ENCODE measurements at places on chromosomes 6 and 20. TPM values are rescaled to one million over a fixed set of nuclear protein-coding genes. Genes with fewer than 3 reads are reported as not detected.

- DNase-seq = peak; percentile 17
Observed at GRCh38 chr6:100691972-100692371, 189.2 kb downstream of the ASCC3 start.

DNA sequence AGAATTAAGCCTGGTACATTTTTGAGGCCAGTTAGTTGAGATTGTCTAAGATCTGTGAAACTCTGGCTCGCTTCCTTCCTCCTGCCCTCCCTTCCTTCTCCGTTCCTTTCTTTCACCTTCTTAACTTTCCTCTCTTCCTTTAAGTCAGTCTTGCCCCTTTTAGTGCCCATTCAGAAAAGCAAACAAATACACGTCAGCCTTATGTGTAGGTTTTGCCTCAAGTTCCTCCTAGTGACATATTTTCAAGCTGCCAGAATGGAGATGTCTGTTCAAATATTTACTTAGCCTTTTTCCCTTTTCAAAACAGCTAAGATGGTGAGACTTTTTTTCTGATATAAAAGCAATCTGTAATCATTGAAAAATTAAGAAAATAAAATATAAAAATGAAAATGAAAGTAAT is 178.4 kb downstream of the FARS2 start:
- no peak for DNase-seq

DNA sequence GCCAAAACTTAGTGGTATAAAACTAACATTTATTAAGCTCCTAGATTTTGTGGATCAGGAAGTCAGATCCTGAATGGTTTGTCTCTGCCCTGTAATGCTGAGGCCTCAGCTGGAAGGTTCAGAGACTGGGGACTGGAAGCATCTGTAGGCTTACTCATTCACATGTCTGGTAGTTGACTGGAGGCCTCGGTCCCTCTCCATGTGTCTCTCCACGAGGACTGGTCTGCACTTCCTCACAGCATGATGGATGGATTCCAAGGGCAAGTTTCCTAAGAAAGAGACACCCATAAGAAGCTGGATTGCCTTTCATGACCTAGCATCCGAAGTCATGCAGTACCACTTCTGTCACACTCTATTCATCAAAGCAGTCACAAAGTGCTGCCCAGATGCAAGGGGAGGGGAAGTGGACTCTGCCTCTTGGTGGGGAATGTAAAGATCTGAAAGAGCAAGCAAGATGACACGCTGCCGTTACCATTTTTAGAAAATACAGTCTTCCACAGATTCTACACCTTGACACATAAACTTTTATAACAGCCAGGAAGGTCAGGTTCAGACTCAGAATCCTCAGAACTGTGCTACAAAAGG is 17.2 kb upstream of the MDGA1 start:
- DNase-seq = peak; percentile 66

DNA sequence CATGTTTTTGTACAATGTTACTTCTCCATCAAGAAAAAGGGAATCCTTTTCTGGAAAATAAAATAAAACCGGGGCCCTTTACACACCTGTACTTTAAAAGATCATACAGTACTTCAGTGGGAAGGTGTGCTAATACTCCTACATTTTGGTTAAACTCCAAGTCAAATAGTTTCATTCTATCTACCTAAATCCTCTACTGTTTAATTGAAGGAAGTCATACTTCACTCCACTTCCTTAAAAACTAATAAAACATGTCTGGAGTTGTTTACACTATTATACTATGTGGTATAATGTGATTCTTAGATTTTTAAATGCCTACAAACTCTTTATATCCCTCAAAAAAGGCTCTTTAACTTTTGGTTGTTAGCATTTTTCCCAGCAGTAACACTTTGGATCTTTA is 18.6 kb upstream of the HBS1L start:
- no peak for DNase-seq

- peak; percentile 60 for DNase-seq
Observed at GRCh38 chr6:155530219-155530834, 74.7 kb upstream of the NOX3 start.

DNA sequence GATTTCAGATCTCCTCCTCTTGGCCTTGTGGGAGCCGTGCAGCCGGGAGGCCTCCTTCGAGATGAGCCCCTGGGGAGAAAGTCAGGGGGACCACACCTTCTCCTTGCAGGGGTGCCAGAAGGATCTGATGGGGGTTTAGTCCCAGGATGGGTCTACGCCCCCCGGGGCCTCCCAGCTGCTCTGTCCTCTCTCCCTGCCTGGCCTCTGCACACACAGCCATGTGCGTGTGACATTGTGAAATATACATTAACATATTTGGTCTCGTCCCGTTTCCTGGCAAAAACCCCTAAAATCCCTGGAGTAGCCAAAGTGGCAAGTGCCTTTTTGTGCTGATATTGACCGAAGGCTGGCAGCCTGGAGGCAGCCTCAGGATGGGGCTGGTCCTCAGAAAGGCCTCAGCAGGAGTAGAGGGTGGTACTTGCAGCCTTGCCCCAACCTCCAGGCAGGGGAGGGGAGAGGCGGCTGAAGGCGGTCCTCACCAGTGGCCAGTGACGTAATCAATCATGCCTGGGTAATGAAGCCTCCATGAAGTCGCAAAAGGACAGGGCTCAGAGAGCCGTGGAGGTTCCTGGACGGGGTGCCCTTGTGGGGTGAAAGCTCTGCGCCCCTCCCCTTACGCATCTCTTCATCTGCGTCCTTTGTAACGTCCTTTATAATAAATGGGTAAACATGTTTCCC is 5.1 kb upstream of the HELZ2 start:
- no peak for DNase-seq

GRCh38 chr6:42522036-42522435 is 41.8 kb upstream of the UBR2 start:
- peak; percentile 17 for DNase-seq

DNA sequence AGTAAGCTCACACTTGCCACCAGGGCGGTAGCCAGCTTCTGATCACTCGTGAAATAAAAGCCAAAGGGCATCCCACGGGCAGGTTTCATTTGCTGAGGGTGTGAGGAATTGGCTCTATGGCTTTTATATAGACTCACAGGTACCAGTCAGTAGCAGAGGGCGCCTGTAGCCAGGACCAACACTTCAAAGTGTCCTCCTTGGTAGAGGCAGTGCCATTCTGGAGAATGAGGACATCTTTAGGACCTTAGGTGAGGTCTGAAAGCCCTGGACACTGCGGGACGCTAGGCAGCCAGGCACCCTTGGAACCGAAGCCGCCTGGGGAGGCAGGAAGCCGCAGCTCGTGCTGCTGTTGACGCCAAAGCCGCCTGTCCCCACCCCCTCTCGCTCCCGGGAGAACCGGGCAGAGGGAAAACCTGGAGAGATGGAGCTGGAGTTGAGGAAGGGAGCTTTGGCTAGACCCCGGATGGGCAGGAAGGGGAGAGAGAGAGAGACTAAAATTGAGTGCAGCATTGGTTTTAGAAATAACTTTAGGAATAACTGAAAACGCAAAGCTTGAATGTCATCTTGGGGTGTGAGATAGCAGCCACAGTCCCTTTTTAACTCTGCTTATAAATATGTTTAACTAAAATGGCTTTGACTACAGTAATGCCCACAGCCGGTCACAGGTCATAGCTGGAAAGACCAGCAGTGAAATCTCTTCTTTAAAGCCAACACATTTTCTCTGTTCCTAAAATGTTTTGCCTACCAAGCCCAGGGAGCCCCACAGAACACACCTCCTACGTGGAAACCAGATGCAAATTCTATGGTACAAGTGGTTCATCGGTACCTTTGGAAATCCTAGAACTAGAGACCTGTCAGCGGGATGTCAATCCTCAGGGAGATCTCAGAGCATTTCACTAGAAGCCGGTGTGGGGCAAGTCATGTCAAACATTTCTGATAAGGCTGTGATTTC is 128.5 kb upstream of the CDYL start:
- DNase-seq = peak; percentile 84

GRCh38 chr20:50724851-50725723 is 6.3 kb upstream of the PARD6B start:
- DNase-seq = peak; percentile 96

GRCh38 chr20:51711426-51711825 is 56.8 kb downstream of the ATP9A start:
- no peak for DNase-seq

DNA sequence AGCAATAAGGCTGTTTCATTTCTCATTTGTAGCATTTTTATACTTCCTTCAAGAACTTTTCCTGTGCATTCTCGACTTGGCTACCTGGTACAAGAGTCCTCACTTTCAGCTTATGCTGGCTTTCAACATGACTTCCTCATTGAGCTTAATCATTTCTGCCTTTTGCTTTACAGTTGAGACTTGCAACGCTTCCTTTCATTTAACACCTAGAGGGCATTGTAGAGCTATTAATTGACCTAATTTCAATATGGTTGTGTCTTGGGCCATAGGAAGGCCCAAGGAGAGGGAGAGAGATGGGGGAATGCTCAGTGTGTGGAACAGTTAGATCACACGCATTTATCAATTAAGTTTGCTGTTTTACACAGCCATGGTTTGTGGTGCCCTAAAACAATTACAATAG is 37.2 kb downstream of the SLC22A2 start:
- DNase-seq = no peak

DNA sequence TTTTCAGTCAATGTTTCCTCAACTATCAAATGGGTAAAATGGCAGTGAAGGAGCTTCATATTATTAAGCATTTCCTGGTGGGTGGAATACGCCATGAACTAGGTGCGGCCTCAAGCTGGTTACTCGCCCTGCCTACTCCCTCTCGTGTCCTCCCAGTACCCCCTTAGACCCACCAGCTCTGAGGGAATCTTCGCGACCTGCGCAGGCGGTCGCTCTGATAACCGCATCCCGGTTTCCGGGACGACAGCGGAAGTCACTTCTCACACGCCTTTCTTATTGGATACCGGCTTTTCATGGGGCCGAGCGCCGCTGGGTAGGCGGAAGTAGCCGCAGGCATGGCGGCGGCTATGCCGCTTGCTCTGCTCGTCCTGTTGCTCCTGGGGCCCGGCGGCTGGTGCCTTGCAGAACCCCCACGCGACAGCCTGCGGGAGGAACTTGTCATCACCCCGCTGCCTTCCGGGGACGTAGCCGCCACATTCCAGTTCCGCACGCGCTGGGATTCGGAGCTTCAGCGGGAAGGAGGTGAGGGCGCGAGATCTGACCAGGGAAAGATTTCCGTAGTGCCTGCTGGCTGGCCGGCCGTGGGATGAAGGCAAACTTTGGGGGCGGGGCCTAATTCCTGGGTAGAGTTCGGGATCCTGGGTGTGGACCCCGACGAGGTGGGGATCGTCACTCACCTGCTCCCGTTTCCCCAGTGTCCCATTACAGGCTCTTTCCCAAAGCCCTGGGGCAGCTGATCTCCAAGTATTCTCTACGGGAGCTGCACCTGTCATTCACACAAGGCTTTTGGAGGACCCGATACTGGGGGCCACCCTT is at the start of gene PIGT:
TSS of gene PIGT (plus strand) at position 320 of the 816 bp plus-strand sequence. CDS start at position 336, 16 bp downstream.
- peak; percentile 72 for DNase-seq

DNA sequence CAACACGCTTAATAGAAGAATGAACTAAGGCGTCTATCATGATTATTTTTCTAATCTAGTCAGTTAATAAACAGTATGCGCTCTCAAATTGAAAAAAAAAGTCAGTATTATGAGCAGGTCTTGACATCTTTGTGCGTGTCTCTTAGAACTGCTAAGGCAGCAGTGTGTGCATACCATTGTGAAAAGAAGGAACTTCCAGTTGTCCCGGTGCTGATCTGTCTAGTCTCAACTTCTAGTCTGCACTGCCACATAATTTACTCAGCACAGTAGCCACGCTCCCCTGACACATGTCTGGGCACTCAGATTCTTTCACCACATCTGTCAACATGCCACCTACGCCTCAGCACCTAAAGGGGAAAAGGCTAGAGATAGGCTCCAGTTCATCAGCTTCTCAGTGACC is 61.1 kb upstream of the SPDEF start:
- no peak for DNase-seq

GRCh38 chr6:7846966-7847818 is 63.4 kb downstream of the TXNDC5 start:
- peak; percentile 74 for DNase-seq

- DNase-seq = no peak
Observed at GRCh38 chr20:4817230-4817671, 95.5 kb downstream of the PRND start.

DNA sequence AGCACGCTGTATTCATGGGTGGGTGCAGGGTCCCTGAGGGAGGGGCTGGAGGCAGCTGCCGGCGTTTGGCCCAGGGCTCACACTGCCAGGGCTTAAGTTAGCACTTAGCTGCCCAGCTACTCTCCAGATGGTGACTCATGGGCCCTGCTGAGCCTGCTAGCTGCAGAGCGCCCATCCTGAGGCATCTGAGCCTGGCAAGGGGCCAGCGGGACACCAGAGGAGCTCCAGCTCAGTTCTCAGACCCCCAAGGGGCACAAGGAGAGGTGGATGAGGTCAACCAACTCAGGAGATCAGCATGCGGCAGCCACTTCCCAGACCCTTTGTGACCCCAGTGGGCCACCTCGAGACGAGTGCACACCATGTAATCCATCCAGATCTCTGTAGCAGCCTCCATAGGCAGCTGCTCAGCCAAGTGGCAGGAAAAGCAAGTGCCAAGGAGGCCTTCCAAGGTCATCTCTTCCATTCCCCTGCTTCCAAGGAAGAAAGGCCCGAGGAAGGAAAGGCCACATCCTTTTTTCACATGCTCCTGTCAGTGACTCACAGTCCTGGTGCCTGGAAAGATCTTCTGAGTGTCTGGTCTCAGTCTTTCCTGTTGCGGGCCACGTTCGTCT is 35.3 kb downstream of the FOXP4 start:
- DNase-seq = peak; percentile 89

- DNase-seq = peak; percentile 83
Observed at GRCh38 chr6:14682812-14683211, 563.1 kb upstream of the JARID2 start.

LATS1 gene
- polyA plus RNA-seq = 7.9 TPM

APCDD1L gene
- 18.3 TPM for polyA plus RNA-seq

PLCB1 gene
- 4.4 TPM for polyA plus RNA-seq

NKX2-2 gene
- polyA plus RNA-seq = not detected

TENT5A gene
- 3.5 TPM for polyA plus RNA-seq

ERVFRD-1 gene
- polyA plus RNA-seq = not detected

POM121L2 gene
- polyA plus RNA-seq = not detected

Measured in IMR-90 (cell line).